Activated CD8-positive, alpha-beta memory T cell treated with anti-CD3 and anti-CD28 coated beads for 48 hours (primary cell): ENCODE measurements at places on chromosomes 4 and X.

- no peak for DNase-seq
These were observed 2.4 kb upstream of the PCDH10 start for GRCh38 chr4:133146574-133147241.

GRCh38 chr4:33625748-33626147 is 2618.6 kb downstream of the ARAP2 start:
- DNase-seq, result no peak

DNA sequence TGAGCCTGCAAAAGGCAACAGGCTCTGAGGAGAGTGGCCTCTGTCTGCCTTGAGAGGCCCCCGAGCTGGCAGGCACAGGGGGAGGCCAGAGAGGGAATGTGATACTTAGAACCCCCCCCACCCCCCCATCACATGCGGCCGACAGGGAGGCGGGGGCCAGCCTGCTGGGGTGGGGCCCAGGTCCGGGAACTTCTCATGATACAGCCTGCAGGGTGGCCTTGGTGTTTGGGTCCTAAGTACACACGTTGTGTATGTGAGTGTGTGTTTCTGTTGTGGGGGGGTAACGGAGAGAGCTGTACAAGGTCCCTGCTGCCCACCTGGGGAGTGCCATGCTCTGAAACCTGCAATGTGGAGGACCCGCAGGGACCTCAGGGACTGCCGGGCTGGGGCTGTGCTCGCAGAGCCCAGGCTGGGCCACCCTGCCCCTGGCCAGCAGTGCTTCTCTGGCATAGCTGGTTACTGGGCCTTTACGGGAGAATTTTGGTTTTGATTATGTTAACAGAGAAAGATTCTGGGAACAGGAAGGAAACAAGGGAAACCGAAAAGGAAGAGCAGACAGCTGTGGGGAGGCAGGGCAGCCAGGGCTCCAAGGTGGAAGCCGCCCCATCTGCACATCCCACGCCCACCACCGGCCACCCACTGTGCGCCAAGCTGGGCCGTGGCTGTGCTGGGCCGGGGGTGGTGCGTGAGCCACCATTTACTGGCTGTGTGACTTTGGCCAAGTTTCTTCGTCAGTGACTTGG is 19.9 kb downstream of the SH3BP2 start:
- no peak for DNase-seq

- DNase-seq, result no peak
These were observed 930 bp upstream of the SLITRK4 start for GRCh38 chrX:143636831-143637230.

DNA sequence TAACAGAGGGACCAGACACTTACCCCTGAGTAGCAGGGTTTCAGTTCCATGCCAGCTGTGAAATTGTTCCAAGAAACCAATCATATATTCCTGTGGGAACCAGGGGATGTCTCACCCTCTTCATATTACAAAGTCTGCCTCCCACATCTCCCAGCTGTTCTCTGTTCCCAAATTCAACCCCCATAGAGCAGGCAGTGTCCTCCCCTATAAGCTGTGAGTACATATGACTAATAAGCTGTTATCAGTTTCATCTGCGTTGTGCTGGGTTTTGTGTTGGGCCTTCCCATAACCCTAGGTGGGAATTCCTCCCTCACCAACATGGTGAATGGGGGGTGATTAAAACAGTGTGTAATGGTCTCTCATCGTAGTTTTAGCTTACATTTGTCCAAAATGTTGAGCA is 41.0 kb downstream of the CEP44 start:
- no peak for DNase-seq

DNA sequence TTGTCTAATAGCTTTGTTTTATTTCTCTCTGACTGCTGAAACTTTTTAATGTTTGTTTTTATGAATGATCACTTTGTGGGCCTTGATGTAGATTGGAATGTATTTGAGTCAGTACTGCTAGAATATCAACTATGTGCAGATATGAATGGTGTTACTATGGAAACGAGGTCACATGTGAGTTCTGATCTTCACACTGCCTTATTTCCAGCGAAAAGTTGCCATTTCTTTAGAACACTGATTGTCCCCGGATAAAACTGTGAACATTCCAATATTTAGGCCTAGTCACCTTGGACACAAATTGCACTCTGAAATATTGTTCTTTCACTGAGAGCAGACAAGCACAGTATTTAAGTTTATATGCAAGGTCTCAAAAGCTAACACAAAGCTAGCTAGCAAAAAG is 27.2 kb upstream of the MAGED1 start:
- DNase-seq, result no peak

- DNase-seq, result no peak
These were observed 134.5 kb upstream of the NLGN4X start for GRCh38 chrX:6363188-6363587.

DNA sequence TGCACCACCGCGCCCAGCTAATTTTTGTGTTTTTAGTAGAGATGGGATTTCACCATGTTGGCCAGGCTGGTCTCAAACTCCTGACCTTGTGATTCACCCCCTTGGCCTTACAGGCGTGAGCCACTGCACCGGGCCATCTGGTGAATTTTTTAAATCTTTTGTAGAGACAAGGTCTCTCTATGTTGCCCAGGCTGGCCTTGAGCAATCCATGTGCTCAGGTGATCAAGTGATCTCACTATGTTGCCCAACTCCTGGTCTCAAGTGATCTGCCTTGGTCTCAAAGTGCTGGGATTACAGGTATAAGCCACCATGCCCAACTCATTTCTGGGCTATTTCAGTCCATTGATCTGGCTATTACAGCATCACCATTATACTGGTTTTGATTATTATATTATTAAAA is 22.2 kb upstream of the GALNT7 start:
- no peak for DNase-seq

DNA sequence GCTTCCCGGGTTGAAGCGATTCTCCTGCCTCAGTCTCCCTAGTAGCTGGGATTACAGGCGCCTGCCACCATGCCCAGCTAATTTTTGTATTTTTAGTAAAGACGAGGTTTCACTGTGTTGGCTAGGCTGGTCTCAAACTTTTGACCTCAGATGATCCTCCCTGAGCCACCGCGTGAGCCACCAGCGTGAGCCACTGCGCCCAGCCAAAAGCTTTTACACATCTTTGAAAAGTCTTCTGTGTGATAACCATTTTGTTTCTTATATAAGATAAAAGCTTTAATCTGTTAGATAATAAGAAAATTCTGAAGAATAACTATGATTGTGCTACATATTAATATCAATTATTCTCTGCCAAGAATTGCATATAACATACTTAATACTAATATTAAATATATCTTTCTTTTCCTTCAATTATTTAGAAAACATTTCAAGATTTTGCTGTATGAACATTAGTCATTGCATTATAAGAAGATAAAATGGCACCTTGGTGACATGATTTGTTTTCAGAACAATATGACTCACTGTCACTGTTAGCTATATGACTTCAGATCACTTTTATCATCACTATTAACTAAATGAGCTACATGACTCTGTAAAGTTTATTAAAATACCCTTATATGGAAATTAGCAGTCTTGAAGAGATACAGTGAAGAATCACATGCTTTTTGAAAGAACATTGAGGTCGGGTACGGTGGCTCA is 33.4 kb downstream of the RUFY3 start:
- no peak for DNase-seq

DNA sequence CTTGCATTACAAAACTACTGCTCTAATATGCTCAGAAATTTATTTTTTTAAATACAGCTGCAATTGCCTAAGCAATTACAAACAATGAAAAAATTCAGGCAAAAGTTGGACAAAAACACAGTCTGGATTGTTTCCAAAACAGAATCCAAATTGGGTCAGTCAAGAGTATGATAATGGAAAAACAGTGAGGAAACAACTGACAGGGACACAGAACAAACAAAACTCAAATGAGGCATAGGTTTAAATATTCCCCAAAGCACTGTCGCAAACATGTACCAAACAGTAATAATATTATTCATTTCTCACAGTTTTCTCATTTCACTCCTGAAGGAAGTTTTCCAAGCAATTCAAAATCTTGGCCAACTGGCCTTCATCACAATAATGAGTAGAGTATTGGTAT is 386.6 kb downstream of the CENPC start:
- no peak for DNase-seq

DNA sequence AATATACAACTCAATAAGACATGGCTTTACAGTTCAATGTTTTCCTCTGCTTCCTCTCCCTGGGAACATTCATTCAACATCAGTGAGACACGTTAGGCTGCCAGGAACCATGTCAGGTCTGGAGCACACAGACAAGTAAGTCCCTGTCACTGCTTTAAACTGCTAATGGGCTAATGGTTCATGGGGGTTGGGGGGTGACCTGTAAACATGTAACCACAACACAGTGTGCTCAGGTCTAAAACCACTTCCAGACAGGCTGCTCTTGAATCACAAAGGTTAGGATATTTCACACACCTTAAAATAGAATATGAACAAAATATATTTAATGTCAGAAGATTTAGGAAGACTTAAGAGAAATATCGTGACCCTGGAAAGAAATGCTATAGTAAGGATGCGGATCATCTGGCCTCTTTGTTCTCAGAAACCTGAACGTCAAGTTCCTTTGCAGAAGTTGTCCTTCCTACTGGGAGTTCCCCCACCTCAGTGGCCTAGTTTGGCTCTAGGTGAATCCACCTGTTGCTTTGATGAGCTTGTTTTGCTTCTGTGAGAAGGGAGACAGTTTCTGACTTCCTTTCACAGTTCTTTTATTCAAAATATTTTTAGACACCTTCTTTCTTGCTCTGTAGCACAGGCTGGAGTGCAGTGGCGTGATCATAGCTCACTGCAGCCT is 359.9 kb downstream of the UNC5C start:
- no peak for DNase-seq

- DNase-seq, result no peak
These were observed 5.9 kb downstream of the IRAK1 start for GRCh38 chrX:154013614-154014360.

- no peak for DNase-seq
These were observed 50.2 kb downstream of the ZNF827 start for GRCh38 chr4:145888393-145888792.

- DNase-seq, result no peak
These were observed 25.2 kb downstream of the SOD3 start for GRCh38 chr4:24820541-24820940.

GRCh38 chrX:10516781-10517322 is 103.5 kb downstream of the MID1 start:
- DNase-seq, result no peak

DNA sequence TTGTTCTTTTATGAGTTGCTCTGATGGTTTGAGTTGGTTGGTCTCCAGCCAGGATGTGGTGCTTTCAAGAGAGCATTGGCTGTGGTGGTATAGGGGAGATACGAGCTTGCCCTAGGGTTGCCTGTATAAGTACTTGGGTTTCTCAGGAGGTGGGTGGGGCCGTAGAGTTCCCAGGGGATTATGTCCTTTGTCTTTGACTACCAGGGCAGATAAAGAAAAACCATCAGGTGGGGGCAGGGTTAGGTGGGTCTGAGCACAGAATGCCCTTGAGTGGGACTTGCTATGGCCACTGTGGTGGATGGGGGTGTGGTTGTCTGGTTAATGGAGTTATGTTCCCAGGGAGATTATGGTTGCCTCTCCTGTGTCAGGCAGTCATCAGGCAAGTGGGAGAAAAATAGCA is 247.9 kb upstream of the HAND2 start:
- no peak for DNase-seq

DNA sequence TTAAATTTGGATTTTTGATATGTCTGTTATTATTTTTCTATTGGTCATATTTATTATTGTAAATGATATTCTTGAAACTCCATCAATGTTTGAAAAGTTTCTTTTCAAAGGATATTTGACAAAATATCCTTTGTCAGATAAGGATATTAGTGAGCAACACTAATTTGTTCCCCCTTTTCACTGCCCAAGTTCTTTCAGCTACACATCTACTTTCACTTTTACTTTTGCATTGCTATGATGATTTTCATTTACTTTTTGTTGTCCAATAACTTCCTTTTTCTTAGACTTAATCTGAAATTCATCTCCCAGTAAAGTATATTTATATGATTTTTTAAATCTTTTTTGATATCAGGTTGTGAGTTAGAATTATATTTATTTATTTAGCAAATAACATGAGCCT is 542.3 kb upstream of the ADGRL3 start:
- DNase-seq, result no peak

DNA sequence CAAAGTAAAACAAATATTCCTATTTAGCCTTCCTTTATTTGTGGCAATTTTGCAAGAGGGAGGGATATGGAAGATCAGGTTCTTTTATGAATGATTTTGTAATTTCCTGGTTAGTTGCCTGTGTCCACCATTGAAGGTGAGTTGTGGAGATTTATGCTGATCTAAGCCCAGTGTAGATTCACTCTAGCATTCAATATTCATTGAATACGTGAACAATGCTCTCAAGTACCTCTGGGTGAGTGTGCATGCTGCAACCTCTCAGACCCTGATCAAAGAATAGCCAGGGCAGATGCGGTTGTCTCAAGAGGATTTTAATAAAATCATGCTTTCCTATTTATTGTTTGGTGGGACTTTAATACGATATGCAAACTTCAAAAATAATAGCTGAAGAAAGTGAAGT is 628.4 kb downstream of the SPRY1 start:
- no peak for DNase-seq

DNA sequence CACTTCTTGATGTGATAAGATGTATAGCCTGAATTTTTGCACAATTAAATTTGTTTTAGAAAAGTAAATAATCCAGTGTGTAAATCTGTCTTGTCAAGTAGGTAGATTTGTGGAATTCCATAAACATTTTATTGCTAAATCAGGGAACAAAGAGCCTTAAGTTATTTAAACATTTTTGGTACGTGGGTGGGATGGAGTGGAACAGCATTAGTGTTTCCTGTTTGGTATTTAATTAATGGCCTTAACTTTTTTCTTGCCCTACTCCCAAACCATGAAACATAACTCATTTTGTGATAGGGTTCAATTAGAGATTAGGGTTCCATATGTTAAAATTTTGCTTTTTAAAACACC is 5.1 kb downstream of the NUDT9 start:
- no peak for DNase-seq
